ENCODE measurements at places on chromosomes 7 and 10.

GRCh38 chr10:876438-876837 lies 55.1 kb downstream of the LARP4B start:
- no peak for DNase-seq

GRCh38 chr10:5977471-5978229 lies at the start of gene IL15RA:
Gene IL15RA, minus strand, starts transcription at chr10:5977543. Its CDS starts 51 bp downstream, at chr10:5977492.
- DNase-seq, result no peak

DNA sequence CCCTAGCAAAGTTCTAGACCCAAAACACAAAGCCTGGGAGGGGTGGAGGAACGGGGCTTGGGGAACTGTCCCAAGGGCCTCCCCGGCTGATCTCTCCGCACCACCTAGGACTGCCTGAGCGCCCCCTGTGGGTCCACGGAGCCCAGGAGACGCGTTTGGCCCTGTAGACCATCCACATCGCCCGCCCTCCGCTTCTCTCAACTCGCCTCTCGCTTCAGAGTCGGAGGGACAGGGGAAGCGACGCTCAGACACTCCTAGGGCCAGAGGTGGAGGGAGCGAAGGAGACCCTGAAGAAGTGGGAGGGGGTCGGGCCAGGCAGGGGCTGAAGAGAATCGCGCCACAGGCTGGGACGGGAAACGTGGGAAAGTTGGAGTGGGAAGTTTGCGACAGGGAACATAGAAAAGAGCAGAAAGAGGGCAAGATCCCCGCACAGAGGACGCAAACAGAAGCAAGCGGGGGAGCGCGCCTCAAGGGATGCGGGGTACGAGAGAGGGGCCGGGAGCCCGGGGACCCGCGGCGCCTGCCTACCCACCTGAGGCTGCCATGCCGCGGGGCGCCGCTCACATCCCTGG lies 378 bp downstream of the PIK3AP1 start:
- DNase-seq, result peak; percentile 45

DNA sequence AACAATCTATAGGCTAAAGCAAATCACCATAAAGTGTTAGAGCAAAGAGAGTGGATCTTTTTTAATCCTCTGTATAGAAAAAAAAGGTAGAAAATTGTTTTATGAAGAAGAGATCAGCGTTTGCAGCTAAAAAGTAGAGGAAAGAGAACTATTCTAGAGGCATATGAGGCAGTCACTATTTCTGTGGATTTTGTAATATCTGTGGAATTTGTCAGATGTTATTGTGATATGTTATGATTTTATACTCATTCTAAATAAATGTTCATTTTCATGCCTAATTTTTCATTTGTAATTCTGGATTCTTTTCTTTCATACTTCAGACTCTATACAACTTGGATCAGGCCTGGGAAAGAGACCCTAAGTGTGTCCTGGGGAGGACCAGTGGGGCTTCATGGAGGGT lies 295.0 kb upstream of the LYZL1 start:
- DNase-seq, result no peak

DNA sequence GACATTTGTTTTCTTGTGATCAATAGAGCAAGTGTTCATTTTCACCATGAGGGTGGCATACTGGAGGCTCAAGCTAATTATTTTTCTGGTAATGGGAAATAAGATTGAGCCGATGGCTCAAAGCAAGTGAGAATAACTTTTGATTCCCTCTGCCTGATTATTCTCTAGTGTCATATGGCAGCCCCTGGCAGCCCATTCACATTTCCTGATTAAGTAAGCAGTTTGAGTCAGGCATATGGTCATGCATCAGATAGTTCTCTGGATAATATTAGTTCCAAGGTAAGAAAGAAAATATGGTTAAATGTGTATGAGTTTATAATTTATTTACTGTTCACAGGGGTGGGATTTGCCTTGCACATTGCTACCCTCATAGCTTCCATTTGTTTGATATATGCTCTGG lies 109.2 kb downstream of the DYNC1I1 start:
- DNase-seq, result no peak

DNA sequence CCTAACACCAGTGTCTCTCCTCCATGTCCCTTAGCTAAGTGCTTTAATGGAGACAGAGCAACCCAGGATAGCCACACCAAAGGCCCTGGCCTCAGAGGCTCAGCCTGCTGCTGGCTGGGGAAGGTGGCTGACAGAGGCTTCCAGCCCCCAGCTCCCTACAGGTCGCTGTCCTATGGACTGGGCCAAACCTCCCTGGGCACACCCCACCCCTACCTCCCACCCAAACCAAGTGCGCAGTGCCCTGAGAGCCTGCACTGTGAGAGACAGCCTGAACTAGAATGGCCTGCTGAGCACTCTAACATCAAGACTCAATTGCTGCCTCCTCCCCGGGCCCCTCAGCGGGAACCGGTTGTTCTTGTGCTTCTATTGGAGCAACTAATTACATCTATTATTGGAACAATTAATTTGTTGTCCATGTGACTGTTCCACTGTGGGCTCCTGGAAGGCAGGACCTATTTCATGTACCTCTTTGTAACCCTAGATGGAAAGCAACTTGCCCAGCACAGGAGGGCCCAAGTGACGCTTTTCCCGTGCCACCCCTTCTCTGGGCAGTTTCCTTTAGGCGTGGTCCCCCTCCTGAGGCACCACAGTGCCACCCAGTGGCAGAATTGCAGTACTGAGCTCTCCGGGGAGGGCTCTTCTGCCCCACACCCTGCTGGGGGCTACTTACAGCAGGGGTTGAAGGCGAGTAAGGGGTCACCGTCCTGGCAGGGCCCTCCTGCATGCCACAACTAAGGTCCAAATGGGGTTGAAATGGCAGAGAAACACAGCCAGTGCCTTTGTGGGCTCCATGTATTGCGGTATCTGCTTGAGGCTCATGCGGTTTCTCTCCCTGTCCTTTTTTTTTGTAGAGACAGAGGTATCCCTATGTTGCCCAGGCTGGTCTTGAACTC lies 63.7 kb upstream of the WAPL start:
- peak; percentile 77 for DNase-seq

GRCh38 chr7:53541475-53541874 lies 506.0 kb downstream of the POM121L12 start:
- no peak for DNase-seq
